ENCODE measurements at places on chromosomes 6 and 20.

DNA sequence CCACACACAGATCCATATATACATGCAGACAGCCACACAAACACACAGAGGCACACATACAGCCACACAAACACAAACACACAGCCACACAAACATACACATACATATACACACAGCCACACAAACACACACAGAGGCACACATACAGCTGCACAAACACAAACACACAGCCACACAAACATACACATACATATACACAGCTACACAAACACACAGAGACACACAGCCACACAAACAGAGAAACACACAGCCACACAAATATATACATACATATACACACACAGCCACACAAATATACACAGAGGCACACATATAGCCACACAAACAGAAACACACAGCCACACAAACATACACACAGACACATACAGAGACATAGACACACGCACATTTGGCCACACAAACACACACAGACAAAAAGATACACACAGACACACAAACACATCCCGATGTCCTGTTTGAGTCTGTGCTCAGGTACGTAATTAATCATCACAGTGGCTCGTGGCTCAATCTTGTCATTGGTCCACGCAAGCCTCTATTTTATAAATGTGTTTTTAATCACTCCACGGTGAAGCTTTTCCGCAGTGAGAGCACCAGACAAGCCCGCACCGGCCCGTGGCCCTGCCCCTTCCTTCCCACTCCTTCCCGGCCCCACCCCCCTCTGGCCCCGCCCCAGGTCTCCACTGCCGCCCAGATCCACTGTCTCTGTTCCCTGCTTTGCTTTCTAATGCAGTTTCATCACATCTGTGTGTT is 135.3 kb downstream of the CDH4 start:
- peak; percentile 18 for DNase-seq

DNA sequence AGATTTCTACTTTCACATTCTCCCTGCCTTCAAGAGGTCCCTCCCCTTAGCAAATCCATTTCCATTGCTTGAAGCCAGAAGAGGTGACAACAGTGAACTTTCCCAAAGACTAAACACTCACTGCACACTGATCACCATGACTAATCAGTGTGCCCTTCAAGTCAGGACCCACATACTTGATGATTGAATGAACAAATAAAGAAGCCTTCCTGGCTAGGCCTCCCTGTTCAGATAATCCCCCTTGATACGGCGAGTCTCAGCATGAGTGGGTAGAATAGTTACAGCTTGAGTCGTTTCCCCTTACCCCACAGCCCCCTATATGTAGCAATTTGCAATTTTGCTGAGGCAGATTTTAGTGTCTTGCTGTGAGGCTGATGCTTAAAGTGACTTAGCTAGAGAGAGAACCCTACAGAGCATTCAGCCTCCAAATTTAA is 102.2 kb downstream of the UNC5CL start:
- DNase-seq = no peak

GRCh38 chr6:160967833-160968232 is 23.7 kb upstream of the MAP3K4 start:
- DNase-seq = no peak

- peak; percentile 7 for DNase-seq
These were observed 95.0 kb downstream of the AK9 start for GRCh38 chr6:109595998-109596397.
